HEK293T (cell line): ENCODE measurements at places on chromosomes 1 and 21.

- no peak for DNase-seq
These were observed 651.9 kb downstream of the MRPL39 start for GRCh38 chr21:24955275-24955961.

GRCh38 chr1:96596226-96596922 is 125.2 kb upstream of the PTBP2 start:
- peak; percentile 72 for DNase-seq

DNA sequence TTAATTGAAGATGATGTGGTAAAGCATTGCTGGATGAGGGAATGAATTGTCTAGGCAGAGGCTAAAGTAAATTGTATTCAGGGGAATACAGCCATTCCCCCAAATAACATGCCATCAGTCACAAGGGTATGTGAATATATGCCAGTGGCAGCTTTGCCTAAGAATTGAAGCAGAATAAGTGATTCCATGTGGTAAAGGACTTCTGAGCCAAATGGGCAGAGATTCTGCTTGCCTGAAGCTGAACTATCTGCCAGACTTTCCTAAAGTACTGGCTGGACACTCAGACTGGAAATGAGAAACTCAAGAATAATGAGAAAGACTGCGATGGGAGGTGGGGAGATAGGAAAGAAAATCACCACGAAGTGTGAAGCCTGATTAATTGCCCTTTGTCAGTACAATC is 2.4 kb downstream of the LIX1L start:
- no peak for DNase-seq

- DNase-seq = peak; percentile 95
These were observed 4.9 kb downstream of the RNF223 start for GRCh38 chr1:1069056-1069710.

DNA sequence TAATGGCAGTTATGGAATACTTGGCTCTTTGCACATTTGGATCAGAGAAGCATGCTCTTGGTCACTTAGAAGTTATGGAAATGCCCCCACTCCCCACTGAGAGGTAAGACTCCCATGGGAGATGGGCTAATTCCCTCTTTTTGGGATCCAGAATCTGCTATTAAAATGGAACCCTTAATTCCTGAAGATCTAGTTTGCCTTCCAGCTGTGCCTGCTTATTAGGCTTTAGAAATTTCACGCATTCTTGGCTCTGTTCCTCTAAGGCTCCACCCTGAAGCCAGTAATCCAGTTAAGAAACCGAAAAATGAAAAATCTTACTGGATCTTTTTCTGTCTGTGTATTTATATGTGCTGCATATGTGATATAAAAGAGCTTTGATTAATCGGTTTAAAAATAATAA is 76.7 kb downstream of the USH2A start:
- no peak for DNase-seq

- DNase-seq = no peak
These were observed 64.3 kb upstream of the HOOK1 start for GRCh38 chr1:59750328-59751003.

DNA sequence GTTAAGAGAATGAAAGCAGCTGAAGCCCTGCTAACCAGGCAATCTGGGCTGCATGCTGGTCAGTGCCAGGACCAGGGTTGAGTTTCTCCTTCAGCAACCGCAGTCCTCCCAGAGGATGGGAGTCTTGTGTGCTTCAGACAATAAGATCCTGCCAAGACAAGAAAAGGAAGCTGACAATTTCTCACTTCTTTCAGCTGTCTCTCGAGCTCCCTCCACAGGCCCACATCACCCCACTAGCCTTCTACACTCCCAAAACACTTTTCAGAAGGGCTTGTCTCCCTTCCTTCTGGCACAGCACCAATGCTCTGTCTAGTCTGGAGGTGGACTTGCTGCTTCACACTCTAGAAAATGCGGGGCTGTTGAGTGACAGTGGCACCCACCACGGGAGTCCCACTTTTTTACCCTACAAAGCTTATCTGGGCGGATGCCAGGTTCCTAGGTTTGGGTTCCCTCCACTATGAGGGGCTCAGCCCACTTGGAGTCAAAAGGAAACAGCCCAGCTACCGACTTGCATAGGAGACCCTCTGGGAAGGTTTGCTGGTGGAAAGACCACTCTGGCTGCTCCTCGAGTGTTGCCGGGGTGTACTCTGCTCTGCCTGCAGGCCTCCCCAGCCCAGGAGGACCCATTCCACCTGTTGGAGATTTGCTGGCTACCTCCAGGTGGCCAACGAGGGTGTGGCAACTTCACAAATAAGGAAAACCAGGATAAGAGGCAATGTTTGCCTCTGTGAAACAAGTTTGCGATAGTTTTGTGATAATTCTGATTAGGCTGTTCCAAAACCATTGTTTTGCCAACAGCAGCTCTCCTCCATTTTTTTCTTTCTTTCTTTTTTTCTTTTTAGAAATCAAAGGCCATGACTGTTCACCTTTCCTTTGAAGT is 68.9 kb downstream of the TENT5C start:
- DNase-seq = peak; percentile 27

GRCh38 chr1:220430586-220430985 is 97.3 kb upstream of the MARK1 start:
- no peak for DNase-seq

DNA sequence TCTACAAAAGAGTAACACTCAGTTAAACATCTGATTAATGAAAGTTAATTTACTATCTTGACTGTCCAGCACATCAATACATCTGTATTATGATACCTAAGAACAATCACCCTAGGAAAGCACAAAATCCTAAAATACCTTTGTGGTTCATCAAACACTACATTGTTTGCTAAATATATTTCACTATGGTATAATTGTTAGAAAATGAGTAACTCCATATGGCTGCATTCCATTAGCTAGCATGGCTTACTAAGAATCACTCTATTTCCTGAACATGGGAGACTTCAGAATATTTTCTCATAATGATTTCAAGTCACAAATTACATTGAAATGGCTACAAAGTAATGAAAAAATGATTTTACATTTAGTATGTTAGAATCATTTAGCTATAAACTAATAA is 12.5 kb downstream of the TRMT1L start:
- DNase-seq = no peak

DNA sequence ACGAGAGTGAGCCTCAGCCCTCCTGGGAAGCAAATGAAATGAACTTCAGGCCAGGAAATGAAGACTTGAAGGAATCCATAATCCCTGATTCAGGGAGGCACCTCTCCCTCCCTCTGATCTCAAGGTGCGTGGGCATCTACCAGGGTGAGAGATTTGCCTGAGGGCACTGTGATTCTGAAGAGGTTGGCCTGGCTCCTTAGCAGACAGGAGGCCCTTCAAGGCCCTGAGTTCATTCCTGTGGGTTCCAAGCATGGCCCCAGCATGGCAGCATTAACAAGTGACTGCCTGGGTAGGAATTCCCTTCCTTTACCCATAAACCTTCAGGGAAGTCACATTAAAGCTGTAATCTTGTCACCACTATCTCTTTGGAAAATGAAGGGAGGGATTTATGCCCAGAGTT is 29.8 kb upstream of the IFNGR2 start:
- DNase-seq = no peak

GRCh38 chr1:9150582-9151327 is 21.9 kb upstream of the GPR157 start:
- DNase-seq = no peak

DNA sequence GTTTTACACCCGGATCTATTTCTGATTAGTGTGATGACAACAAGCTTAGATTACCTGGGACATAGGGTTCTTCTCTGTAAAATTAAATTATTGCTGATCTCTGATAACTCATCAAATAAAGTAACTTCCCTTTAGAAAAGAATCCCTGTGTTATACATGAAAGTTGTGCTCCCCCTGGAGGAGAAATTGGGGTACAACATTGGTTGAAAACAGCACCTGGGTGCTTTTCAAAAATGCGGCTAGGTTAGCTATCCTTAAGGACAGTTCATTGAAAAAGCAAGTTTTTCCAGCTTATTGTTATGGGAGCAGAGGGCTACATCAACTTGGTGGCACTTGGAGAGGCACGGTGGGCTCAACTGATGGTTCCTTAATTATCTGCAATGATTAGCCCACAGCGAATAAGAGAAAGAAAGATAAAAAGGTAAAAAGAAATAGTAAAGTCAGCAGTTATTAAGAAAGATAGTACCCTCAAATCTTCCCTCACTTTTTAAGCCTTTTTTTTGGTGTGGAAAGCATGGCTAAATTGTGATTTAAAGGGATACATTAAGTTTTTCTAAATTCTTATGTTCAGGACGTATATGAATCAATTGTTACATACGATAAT is 97.8 kb downstream of the FMN2 start:
- peak; percentile 53 for DNase-seq

DNA sequence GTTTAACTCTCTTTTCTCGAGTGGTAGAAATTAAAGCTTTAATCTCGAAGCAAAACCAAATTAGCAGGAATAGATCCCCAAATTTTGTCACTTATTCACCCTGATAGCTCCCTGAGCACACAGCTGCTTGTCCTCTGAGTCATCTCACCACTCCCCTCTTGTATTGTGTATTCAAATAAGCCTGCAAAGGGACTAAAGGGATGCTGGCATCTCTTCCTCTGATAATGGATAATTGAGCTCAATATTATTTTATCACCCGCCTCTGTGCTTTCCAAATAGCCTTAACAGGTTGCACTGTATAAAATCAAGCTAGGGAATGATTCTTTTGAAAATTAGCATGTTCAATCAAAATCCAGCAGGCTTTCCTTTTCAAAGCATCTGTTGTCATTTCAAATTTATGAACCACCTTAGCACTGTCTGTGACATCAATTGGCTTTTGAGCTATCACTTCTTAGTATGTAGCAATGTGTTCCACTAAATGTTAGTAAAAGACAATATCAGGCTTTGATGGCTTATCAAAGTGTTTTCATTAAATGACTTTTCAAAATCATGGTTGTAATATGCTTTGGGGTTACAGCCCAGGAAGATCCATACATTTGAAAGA is 561.6 kb downstream of the PLA2G4A start:
- no peak for DNase-seq

DNA sequence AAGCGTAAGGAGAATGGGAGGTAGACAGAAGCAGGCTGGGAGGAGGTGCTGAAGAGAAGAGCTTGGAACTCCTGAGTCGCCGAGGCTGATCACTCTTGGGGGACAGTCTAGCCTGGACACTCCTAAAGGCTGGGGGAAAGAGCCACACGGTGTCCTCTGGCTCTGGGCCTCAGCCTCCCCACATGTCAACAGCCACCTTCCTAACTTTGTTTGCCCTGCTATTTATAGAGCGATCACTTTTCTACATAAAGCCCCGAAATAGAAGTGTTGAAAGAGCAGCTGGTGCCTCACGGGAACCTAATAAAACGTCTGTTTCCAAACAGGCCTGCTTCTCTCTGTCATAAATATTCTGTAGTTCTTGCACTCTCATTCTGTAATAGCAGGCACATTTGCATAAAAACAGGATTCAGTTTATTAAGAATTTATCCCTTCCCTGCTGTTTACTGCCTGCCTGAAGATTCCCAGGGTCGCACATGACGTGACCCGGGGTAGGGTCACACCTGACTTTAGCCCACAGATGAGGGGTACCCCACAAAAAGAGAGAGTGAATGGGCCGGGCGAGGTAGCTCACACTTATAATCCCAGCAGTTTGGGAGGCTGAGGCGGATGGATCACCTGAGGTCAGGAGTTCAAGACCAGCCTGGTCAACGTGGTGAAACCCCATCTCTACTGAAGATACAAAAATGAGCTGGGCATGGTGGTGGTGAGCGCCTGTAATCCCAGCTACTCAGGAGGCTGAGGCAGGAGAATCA is 212.5 kb downstream of the TOMM20 start:
- DNase-seq = no peak

DNA sequence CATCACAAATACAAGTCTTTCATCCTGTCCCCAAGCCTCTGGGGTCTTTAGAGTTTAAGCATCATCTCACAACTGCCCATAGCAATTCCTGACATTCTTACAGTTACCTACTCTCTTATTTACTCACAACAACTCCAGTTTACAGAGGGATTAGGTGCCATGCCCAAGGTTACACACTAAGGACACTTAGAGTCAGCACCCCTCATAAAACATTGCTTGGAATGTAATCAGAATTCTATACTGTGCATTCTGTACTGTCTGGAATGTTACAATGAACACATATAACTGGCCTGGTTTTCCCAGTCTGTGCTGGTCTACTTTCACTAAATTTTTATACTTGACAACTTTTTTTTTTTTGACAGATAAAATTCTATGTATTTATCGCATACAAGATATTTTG is 14.5 kb upstream of the RBM15 start:
- DNase-seq = no peak

DNA sequence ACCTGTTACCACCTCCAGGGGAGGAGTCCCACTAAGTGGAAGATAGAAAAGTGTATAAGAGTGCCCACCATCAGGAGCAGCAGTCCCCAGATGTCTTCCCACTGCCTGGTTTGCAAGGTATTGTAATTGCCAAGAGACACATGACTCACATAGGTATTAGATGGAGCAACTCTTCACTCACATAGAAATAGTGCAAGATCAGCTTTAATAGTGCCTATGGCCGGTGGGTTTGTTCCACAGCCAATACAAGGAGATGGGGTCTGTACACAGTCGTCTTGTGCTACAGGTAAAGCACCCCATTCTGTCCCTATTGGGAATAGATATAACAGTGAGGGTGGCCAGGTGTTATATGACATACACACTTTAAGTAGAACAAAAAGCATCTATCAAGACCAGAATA is 18.6 kb upstream of the GBP5 start:
- no peak for DNase-seq

GRCh38 chr1:203422656-203423055 is 53.0 kb upstream of the PRELP start:
- no peak for DNase-seq
